ENCODE measurements at places on chromosomes 4 and X. TPM values are rescaled to one million over a fixed set of nuclear protein-coding genes. Genes with fewer than 3 reads are reported as not detected.

GRCh38 chr4:184090571-184090970, 127.1 kb downstream of the ENPP6 start:
- DNase-seq: no peak

DNA sequence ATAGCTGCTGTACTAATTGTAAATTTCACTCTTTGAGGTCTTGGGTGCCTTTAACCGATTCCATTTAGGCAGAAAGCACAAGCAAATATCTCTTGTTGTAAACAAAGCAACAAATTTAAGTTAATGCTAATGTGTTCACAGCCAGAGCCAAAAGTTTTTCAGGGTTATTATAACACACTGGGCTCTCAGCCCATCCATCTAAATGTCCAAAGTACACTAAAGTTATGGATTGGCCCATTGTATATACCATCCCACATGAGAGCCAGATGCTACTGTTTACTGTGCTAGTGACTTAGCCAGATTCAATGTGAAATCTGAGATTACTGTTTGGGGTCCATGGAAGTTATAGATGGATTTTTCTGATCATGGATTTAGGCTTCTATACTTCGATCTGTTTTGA, 186.7 kb downstream of the LARP7 start:
- no peak for DNase-seq

GRCh38 chr4:90099812-90100211, 27.4 kb upstream of the CCSER1 start:
- no peak for DNase-seq

- DNase-seq: no peak
These were observed 30.9 kb upstream of the CDKN2AIP start for GRCh38 chr4:183413234-183414200.

- DNase-seq: no peak
These were observed 21.7 kb downstream of the RAB40AL start for GRCh38 chrX:102958794-102959193.

DNA sequence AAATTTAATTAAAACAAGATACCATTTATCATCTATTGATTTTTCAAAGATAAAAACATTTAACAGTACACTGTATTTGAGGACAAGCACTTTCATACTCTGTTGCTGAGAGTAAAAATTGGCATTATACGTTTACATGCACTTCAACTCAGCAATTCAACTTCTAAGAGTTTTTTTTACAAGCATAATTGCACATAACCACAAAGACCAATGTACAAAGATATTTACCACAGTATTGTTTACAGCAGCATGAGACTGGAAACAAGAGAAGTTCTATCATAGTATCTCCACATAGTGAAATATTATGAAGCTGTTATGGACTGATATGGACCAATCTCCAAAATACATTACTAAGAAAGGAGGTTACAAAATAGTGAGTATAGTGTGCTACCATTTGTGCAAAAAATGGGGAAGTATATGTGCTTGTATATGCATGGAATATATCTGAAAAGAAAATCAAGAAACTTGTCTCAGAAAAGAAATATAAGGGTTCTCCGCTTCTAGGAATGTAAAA, 10.9 kb downstream of the GAB3 start:
- no peak for DNase-seq

DNA sequence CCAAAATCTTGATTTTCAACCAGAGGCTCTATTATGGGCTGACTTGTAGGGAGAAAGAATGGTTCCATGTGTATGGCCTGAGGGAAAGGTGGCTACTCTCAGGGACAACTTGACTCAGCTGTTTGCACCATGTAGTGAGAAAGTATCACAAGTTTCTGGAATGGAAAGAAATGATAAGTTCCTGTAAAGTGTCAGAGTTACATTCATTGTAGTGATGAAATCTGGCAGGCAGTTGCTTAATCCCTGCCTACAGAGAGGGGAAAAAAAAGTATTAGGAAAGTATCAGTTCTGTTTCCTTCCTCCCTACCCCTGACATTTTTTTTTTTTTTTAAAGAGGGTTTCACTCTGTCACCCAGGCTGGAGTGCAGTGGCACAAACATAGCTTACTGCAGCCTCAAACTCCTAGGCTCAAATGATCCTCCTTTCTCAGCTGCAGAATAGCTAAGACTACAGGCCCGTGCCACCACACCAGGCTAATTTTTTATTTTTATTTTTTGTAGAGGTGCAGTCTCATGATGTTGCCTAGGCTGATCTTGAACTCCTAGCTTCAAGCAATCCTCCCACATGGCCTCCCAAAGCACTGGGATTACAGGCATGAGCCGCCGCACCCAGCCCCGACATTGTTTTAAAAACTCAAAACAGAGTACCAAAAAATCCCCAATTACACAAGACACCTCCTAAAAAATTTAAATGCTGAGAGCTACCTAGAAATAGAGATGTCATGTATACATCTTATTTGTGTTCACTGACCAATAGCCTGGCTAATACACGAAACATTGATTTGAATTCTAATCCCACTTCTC, 4.8 kb upstream of the FBXL5 start:
- no peak for DNase-seq

- DNase-seq: no peak
These were observed 781.9 kb upstream of the GALNTL6 start for GRCh38 chr4:171031338-171031737.

GRCh38 chr4:123257591-123257990, 139.0 kb upstream of the SPRY1 start:
- no peak for DNase-seq

GRCh38 chr4:102684610-102685052, 76.1 kb downstream of the MANBA start:
- DNase-seq: no peak

- no peak for DNase-seq
These were observed 5.4 kb downstream of the AKAP17A start for GRCh38 chrX:1596676-1597344.

DNA sequence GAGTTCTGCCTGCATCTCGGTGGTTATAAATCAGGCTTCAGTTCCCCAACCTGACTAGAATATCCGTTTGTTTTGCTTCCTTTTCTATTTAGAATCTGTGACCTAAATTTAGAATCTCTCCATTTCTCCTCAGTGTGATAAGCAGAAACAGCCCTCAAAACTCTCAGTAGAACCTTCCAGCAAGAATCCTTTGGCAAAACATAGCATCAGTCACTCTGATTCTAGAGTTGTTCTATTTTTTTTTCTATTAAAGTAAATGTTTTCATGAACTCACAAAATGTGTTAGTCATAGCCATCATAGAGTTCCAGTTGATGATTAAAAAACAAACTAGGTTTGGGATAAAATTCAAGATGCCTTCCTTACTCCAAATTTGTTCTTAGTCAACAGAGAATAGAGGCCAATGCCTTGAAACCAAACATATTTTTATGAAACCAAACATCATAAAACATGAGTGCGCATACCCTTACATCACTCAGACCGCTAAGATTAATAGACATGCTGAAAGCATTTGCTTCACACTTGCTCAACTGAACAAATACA, 13.2 kb upstream of the C1QTNF7 start:
- DNase-seq: no peak

DNA sequence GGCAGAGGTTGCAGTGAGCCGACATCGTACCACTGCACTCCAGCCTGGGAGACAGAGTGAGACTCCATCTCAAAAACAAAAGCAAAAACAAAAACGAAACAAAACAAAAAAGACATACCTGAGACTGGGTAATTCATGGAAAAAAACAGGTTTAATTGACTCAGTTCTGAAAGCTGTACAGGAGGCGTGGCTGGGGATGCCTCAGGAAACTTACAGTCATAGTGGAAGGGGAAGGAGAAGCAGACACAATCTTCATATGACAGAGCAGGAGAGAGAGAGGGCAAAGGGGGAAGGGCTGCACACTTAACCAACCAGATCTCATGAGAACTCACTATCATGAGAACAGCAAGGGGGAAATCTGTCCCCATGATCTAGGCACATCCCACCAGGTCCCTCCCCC, 229.5 kb downstream of the STK32B start:
- no peak for DNase-seq

DNA sequence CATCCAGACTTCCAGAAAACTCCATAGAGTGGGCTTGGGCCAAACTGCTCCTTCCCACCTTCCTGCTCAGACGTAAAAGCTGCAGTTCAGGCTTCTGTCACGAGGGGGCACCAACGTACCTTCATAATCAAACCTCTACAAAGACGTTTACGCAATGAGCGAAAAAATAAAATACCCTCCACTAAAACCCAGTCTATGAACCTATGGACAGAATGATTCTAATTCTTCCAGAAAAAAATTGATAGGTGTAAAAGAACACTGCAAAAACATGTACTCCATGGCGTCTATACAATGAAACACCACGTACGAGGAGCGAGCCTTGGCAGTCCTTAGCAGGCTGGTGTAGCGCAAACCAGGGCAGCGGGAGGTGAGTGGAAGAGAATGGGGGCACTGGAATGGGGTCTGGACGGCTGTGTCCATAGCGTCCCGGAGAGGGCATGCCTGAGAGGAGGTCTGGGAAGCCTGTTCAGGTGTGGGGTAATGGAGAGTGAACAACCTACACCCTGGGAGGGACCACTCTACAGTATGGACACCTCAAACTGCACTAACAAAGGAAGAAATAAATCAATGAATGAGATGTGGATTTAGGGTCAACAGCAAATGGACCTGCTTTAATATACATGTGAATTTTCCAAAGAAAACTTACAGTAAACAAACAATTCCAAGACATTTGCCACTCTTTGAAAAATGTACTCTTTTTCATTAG, 14.4 kb upstream of the RAB40A start:
- DNase-seq: peak; percentile 15

- DNase-seq: no peak
These were observed 140.9 kb downstream of the PAPSS1 start for GRCh38 chr4:107579099-107579498.

GRCh38 chr4:151857368-151857767, 96.6 kb upstream of the GATB start:
- no peak for DNase-seq

DNA sequence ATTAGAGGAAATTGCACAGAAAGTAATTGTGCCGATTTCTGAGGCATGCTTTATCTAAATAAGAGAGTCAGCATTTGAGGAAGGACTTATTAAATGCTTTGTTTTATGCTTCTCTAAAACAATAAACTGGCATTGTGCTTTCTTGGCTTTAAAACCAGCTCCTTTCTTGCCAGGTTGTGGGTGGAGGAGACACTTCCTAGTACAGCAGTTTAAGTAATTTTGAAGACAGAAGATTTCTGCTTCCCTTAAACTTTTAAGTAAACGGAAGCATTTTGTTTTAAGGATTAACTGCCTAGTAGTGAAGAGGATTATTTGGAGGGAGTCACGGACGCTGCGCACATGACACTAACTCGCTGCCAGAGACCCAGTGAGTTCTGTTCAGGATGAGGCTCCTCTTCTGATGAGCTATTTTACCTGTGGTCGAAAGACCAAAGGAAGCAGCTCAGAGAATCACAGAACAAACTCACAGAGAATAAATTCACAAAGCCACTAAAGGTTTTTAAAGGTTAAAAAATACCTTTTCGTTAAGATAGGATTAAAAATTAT, 169.5 kb downstream of the TLL1 start:
- DNase-seq: no peak

DNA sequence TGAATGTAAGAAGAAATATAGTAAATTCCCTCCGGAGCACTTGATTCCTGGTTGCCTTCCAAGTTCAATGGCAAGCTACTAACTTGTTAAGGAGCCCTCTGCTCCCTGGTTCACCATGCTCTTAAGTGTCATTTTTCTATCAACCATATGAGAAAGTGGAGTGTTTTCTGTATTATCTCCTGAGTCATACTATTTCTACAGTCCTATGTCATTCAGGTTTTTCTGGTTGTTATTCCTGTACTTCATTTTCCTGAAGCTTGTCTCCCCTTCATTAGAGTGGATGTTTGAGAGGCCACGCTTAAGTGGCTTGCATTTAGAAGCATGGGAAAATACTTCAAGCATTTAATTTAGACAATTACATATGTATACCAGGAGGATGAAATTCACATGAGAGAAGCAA, 14.7 kb upstream of the EPGN start:
- no peak for DNase-seq

GRCh38 chr4:154368060-154368459, 123.5 kb downstream of the DCHS2 start:
- no peak for DNase-seq

- no peak for DNase-seq
These were observed 299.9 kb downstream of the ASMT start for GRCh38 chrX:1914606-1915365.

ELF2 gene
- 22.1 TPM for total RNA-seq

S100G gene
- not detected for total RNA-seq

MND1 gene
- not detected for total RNA-seq

HTT gene
- 73.0 TPM for total RNA-seq

XAGE2 gene
- total RNA-seq: not detected

CPE gene
- 13.4 TPM for total RNA-seq

GUCY1B1 gene
- 4.3 TPM for total RNA-seq

MTNR1A gene
- not detected for total RNA-seq

DGKK gene
- total RNA-seq: not detected

PRDM8 gene
- total RNA-seq: 0.24 TPM

TBX22 gene
- total RNA-seq: not detected

FRAS1 gene
- total RNA-seq: 0.41 TPM

CXCL3 gene
- not detected for total RNA-seq

EREG gene
- 0.84 TPM for total RNA-seq
